ENCODE measurements at places on chromosomes 12 and 14.

DNA sequence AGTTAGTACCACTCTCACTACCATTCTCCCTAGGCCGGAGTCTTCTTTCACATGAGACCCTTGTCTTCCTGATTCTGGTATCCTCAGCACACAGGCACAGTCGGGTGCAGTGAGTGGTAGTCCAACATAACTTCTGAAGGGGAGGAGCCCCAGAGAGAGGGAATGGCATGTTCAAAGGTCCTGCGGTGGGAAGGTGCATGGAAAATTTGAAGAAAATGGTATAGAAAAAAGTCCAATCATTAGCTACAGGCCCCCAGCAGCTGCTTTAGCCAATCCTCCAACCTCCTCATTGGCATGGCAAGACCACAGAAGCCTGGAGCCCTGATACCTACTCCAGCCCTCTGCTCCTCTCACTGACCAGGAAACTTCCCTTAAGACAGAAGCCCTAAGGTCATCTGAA, 96.6 kb downstream of the ZFP36L1 start:
- no peak for DNase-seq

- peak; percentile 9 for DNase-seq
Measured at GRCh38 chr12:119319638-119320037, 14.9 kb upstream of the CCDC60 start.

GRCh38 chr14:77474479-77475177, 16.7 kb downstream of the AHSA1 start:
- no peak for DNase-seq

GRCh38 chr14:54474232-54474793, 14.5 kb downstream of the GMFB start:
- DNase-seq: no peak

GRCh38 chr14:67166450-67166853, 22.8 kb upstream of the GARIN2 start:
- DNase-seq: peak; percentile 32

- DNase-seq: no peak
Measured at GRCh38 chr14:76109087-76109880, 42.4 kb upstream of the GPATCH2L start.

DNA sequence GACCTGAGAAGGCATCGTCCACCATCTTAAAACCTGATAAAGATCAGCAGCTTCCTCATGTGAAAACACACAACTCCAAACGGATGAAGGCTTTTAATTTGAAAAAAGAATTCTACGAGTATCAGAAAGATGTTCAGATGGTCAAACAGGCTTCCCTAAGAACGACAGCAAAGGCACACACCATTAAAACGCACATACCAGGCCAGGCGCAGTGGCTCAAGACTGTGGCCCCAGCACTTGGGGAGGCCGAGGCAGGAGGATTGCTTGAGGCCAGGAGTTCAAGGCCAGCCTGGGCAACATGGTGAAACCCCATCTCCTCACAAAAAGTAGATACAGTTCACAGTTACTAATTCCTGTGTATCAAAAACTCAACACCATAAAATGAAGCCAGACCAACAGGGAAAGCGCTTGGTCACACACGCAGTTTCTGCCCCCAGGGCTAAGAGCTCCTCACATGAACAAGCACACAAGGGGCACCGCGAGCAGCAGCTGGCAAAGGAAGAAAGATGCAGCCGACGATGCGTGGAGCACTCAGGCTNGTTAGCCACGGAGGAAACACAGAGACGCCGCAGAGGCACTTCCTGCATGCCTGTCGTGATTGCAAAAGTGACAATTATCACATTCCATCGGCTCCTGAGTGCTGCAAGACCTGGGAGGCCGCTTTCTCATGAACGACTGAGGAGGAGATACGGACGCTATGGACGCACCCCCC, 78.0 kb downstream of the NOC4L start:
- no peak for DNase-seq

DNA sequence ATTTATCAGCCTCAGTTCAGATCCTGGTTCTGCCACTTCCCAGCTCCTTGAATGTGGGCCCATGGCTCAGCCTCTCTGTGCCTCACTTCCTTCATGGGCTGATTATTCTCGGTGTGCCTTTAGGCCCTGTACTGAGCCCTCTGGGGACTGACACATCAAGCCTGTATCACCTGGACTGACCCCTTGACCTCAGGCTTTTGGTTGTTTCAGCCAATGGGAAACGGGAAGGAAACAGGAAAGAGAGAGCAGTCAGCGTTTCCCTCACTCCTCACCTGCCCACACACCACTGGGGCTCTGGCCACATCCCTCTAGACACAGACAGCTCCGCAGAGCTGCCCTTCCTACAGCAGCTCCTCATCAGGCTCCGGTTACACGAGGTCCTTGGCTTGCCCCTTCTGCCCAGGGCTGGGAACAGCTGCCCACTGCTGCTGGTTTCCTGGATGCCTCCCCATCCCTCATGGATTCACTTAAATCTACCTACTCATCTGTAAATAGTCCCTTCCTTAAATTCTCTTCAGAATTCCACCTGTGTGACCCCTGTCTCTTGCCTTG, 37.0 kb upstream of the ITPR2 start:
- DNase-seq: no peak

- peak; percentile 44 for DNase-seq
Measured at GRCh38 chr14:102500158-102500662, 9.4 kb downstream of the ANKRD9 start.

DNA sequence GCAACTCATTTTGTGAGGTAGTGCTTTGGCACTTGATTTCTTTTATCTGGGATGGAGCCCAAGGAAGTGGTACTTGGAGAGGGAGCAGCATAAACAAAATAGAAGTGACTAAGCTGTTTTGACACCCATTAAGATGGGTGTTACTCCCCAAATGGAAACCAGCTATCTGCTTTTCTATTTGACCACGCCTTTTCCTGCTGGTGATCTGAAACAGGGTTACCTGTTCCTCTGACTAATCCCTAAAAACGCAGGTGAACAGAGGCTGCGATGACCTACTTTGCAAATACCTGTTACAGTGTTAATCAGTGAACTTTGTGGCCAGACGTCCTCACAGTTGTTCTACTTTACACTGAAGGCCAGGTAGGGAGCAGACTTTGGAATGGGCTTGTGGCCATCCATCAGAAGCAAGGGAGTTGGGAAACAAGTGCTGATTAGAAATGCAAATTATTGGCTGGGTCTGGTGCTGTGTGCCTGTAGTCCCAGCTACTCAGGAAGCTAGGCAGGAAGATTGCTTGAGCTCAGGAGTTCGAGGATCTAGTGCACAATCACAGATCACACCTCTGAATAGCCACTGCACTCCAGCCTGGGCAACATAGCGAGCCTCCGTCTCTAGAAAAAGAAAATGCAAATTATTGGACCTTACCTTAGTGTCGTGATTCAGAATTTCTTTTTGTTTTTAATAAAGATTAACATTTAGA, 58.3 kb upstream of the HECTD1 start:
- DNase-seq: no peak

GRCh38 chr12:20798554-20798953, 12.0 kb upstream of the SLCO1B3 start:
- no peak for DNase-seq
